LHCN-M2 (cell line): ENCODE measurements at places on chromosomes 1 and 21.

DNA sequence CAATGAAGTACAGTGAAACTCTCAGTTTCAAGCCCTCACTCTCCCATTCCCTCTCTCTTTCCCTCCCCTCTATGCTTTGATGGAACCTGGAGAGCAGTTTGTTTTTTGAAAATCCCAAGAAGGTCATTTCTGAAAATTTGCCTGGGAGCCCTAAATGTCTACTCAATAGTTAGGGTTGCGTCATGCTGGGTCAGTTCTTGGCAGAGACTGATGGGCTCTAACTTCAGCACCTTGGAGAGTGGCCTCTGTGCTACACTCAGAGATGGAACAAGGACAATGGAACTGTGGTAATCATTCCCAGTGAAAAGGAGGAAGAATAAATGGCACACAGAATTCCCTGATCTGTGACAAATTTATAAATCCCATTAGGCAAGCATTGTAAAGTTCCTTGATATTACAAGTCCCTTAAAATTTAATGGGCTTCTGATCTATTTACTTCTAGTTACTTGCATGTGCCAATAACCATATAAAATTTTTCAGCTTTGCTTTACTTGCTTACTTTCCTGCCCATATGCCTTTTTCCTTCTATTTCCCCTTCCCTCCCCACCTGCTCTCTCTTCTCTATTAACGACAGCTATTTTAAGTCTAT, 182.9 kb upstream of the KCND3 start:
- DNase-seq = peak; percentile 46

DNA sequence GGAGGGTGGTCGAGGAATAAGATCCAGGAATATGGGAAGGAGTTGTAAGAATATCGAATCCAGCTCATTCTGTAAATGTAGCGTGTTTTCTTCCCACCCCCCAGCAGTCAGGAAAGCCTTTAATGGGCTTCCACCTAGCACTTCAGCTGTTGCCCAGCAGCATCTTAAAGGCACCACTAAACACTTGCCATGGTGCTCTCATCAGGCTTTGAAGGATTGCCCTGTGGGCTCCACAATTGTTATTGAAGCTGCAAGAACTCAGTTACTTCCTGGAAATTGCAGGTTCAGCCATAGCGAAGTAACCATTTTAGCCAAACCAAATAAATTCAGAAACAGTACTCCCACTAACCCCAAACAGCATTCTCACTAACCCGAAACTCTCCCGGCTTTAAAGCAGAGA, 511.2 kb downstream of the PLPP3 start:
- peak; percentile 30 for DNase-seq

DNA sequence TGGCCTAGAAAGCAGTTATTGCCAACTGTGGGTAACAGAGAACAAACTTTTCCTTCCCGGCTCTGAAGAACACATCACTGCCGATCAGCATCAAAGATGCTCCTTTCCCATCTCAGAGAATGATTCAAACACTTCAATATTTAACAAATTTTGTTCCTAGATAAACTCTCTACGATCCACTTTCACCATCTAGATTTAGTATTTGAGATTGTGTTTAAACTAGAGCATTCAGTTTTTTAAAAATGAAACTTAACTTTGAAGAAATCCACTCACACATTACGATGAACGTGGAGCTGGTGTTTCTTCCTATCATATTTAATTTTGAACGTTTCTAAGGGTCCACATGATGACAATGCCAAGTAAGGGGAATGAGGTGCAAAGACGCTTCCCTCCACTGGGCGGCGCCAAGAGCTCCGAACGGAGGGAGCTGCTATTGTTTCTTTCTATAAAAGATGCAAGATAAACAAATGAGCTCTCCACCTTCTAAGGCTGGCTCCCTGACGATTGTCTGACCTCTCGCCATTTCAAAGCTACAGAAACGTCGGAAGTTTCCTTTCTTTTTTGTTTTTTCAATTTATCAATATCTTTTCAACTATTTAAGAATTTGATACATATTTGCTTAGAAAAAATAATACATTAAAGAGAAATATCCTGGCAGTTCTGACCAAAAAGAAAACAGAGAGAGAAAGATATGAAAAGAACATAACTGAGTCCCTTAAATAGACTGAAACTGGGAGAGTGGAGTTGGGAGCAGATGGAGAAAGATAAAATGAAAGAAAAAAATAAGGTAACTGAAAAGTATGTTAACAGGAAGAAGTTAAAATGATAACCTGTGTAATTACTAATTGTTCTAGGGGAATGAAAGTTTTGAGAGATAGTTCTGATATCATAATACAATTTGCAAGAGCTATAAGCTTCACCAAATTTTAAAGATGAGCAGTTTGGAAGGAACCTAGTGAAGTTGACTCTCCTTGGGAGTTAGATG, 4.4 kb upstream of the BARHL2 start:
- peak; percentile 64 for DNase-seq

- no peak for DNase-seq
Measured at GRCh38 chr1:64539781-64540218, 69.9 kb downstream of the CACHD1 start.

DNA sequence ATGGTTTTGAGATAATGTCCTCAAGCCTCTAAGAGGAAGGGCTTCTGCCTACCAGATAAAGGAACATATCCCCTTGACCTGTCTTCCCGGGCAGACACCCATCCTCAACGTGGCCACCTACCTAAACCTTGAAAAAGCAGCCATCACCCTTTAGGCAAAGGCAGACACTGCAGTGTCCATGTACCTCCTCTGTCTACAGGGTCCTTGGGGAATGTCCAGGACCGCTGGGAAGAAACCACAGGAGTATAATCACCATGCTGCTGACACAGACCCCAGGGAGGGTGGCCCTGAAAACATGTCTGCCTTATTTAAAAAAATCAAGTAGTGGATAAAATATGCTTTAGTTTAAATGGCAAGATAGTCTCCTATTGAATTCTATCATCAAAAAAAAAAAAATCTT, 16.6 kb downstream of the BCAR3 start:
- peak; percentile 58 for DNase-seq

- peak; percentile 66 for DNase-seq
Measured at GRCh38 chr1:160206036-160206389, 829 bp downstream of the PEA15 start.

GRCh38 chr1:245831518-245831917, 675.6 kb downstream of the SMYD3 start:
- no peak for DNase-seq

DNA sequence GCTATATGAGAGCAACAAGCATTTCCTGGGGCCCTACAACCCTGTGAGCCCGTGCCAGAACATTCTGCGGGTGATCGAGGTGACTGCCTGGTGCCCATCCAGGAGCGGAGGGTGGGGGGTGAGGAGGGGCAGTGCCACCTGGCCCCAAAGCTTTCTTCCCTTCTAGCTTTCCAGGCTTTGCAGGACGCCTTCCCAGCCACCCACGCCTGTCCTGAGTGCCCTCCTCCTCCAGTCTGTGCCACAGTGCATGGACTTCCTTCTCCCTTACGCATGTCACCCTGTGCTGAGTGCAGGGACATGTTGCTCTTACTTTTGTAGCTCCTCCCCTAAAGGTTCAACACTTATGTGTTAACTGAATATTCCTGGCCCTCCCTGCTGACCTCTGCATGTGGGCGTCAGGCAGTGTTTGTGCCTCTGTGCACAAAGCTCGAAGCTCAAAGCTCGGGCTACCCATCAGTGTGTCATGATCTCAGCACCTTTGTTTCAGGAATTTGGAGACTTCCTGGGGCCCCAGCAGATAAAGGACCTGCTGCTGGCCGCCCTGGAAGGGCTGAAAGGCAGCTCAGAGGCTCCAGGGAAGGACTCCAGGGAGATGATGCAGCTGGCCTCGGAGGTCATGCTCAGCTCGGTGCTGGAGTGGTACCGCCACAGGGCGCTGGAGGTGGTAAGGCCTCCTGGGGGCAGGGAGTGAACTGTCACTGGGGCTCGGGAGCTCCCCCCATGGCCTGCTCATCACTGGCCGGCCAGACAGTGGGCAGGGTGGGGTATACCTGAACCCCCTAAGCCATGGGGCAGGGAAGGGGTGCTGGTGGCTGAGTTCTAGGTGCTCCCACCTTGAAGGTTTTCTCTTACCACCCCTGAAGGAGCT, 36.7 kb upstream of the TTC4 start:
- no peak for DNase-seq

- no peak for DNase-seq
Measured at GRCh38 chr1:89539128-89539527, 14.5 kb downstream of the LRRC8B start.

DNA sequence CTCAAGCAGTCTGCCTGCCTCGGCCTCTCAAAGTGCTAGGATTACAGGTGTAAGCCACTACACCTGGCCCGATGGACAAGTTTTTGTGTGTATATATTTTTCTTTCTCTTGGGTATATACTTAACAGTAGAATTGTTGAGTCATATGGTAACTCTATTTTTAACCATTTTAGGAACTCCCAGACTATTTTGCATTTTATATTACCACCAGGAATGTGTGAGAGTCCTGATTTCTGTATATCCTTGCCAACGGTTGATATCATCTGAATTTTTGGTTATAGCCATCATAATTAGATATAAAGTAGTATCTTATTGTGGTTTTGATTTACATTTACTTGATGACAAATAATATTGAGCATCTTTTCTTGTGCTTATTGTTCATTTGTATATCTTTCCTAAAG, 20.7 kb downstream of the FNBP1L start:
- DNase-seq = no peak

GRCh38 chr1:153291514-153291913, 21.2 kb downstream of the PGLYRP3 start:
- no peak for DNase-seq

DNA sequence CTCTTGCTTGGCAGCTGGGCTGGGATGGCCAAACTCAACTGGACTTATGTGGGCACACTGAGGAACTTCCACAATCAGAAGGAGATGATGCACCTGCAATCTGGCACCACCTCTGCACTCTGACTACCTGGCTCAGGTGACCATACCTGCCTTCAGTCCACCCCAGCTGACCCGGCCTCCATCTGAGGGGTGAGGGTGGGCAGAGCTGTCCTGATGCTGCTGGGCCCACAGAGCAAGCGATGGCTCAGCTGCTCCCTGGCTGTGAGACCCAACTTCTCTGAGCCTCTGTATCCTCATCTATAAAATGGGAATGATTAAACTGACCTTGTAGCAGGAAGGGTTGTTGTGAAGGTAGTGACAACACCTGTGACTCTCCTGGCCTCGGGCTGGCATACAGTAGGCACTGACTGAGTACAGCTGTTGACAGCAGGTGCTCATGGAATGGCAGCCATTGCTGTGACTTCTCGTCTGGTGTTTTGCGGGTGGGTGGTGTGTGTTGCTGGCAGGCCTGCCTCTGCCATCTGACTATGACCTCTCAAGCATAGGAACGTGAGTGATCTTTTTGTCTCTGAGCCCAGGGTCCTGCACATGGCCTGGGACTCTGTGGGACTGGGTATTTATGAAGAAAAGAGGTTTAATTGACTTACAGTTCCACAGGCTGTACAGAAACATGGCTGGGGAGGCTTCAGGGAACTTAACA, 438.5 kb downstream of the PTPRU start:
- DNase-seq = no peak

GRCh38 chr1:245953876-245954660, 553.0 kb downstream of the SMYD3 start:
- DNase-seq = no peak

DNA sequence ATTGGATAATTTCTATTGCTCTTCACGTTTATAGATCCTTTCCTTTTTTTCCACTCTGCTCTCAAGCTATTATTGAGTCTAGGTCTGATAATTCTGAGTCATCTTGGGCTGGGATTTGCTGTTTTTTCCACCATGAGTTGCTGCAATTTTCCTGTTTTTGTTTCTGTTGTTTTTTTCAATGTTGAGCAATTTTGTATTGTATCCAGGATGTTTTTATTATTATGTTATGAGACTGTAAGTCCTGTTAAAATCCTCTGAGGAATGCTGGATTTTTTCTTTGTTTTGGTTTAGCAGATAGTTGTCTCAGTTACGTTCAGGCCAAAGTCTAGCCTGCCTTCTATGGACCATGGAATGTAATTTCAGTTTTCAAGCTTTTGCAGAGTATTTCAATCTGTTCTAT, 13.0 kb upstream of the SLC35A3 start:
- peak; percentile 84 for DNase-seq

- no peak for DNase-seq
Measured at GRCh38 chr1:152519851-152520250, 5.6 kb downstream of the CRCT1 start.

DNA sequence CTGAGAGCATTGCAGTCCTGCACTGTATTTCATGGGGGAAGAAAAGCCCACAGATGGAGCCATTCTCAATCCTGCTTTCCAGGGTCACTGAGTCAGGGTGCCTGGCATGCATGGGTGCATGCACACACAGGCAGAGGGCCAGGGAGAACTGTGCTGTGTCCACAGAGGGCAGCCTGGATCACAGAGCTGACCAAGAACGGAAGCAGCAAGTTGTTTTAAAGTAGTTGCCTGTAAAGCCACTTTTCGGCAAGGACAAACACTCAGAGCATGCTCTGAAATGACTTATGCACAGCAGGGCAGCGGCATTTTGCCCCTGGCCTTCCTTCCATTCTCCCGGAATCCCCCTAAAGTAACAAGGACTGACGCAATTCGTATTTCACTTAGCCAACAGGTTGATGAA, 3.6 kb downstream of the ERG start:
- DNase-seq = no peak

- no peak for DNase-seq
Measured at GRCh38 chr1:230641900-230642262, 400 bp upstream of the COG2 start.

DNA sequence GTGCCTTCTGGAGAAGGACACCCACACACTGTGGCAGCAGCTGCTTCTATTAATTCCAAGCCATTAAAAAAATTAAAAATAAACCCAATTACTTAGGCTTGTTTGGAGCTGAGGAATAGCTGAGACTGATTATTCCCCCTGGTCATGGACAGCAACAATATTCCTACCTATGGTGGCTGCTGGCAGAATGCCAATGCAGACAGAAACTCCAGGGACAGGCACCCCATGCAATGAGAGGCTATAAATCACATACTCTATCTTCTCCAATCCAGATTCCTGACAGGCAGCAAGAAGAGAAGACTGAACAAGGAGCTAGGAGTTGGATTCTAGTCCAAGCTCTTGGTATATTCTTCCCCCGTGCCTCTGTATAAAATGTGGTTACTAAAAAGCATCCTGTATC, 275.4 kb upstream of the BEND5 start:
- no peak for DNase-seq

GRCh38 chr1:43976045-43976444, 1.3 kb downstream of the ATP6V0B start:
- no peak for DNase-seq

DNA sequence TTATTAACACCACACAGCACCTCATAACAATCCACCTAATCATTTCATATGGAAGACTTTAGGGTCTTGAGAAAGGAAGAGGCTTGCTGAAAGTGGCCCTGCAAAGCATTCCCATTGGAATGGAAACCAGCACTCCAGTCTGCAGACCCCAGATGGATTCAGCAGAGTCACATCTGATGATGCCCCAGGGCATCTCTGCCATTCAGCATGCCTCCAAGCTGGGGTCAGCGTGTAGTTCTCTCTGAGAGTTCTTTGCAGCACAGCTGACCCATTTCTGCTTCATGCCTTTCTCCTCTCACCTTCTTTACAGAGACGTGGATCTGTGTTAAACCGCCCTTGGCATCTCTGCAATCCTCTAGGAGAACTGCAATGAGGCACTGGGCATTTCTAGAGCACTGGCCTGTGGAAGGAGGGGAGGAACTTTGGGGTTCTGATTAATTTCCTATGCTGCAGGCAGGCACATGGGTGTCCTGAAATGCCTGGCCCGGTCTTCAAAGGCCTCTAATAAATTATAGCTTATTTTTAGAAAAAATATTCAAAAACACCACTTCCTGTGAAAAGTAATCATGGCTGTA, 2.6 kb upstream of the LUZP1 start:
- DNase-seq = no peak
